ENCODE measurements at places on chromosomes 7 and 10.

DNA sequence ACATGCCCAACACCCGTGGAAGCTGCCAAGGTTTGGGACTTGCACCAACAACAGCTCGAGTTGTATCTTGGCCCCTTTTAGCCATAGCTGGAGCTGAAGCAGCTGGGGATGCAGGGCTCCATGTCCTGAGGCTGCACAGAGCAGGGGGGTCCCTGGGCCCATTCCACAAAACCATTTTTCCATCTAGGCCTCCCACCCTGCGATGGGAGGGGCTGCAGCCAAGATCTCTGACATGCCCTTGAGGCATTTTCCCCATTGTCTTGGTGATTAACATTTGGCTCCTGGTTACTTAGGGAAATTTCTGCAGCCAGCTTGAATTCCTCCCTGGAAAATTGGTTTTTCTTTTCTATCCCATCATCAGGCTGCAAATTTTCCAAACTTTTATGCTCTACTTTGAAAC is 637.8 kb upstream of the VSTM2A start:
- no peak for DNase-seq

GRCh38 chr10:73207883-73208282 is 39.2 kb downstream of the DNAJC9 start:
- no peak for DNase-seq

GRCh38 chr7:12708314-12708713 is 20.9 kb downstream of the ARL4A start:
- no peak for DNase-seq

- DNase-seq: no peak
Observed at GRCh38 chr7:96033009-96033598, 260.8 kb downstream of the DYNC1I1 start.

GRCh38 chr7:28685242-28685643 is 272.9 kb downstream of the TRIL start:
- no peak for DNase-seq

- no peak for DNase-seq
Observed at GRCh38 chr7:3234851-3235250, 66.2 kb upstream of the SDK1 start.

- no peak for DNase-seq
Observed at GRCh38 chr7:7848246-7848645, 120.3 kb upstream of the GLCCI1 start.

DNA sequence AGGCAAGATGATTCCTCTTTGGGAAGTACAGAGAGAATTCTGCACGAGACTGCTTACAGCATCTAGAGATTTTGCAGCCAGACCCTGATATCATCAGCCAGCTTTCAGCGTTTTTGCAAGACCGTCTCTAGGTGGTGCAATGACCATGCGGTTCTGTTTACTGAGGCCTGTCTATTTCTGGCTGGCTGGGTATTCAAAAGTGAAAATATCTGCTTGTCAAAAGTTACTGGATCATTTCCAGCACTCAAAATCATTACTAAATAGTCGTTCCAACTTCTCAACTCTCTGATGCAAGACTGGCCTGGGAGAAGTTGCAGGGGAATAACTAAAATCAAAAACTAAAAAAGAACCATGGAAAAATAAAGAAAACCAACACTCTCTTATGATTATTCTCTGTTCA is 240.1 kb downstream of the ELMO1 start:
- peak; percentile 15 for DNase-seq

- no peak for DNase-seq
Observed at GRCh38 chr7:96949766-96950165, 55.6 kb upstream of the DLX6 start.

DNA sequence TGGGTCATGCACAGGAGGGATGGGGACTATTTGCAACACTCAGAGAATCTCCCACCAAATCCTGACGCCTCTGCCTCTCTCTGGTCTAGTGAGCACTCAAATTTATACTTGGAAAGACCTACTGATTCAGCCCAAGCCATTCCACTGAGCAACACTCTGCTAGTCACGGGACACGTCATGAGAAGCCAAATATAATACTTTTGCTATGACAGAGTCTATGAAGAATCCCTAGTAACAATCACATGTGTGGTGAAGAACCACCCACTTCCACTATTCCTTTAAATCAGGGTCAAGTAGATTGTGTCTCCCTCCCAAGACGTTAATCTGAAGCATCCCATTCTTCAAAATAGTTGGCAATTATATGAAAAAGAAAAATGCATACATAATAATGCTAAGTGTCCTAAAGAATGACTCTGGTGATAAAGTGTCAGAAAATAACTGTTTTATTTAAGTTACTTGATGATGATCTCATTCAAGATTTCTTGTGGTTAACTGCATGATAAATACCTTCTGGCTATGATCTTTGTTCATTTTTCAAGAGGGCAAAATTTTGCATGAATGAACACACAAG is 28.5 kb downstream of the CHCHD3 start:
- peak; percentile 53 for DNase-seq

DNA sequence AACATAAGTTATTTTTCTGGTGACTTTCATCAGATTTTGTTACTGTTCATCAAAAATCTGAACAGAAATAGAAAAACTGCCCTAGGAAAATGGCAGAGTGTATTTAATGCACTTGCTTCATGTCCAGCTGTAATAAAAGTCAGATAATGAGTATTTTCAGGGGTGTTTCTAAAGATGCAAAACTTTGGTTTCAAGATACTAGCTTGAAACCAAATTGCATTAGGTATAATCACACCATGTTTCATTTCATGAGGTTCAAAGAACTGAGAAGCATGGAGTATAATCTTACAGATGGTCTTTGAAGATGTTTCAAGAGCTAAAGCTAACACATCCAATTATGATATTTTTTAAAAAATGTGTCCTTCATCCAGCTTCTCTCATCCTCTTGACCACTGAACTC is 128.9 kb downstream of the NRCAM start:
- DNase-seq: no peak

DNA sequence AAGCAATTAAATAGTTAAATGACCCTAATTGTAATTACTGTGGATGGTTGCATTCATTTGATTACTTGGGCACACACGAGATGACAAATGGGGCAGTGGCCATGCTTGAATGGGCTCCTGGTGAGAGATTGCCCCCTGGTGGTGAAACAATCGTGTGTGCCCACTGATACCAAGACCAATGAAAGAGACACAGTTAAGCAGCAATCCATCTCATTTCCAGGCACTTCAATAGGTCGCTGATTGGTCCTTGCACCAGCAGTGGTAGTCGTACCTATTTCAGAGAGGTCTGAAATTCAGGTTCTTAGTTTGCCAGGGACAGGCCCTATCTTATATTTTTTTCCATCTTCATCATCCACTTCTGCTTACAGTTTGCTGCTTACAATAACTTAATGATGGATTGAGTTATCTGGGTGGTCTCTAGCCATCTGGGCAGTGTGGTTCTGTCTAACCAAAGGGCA is 8.3 kb downstream of the PCBD1 start:
- DNase-seq: peak; percentile 51

- DNase-seq: no peak
Observed at GRCh38 chr7:135407884-135408283, 102.0 kb downstream of the CNOT4 start.
